NCI-H187 (cell line): ENCODE measurements at places on chromosomes 6 and 20.

DNA sequence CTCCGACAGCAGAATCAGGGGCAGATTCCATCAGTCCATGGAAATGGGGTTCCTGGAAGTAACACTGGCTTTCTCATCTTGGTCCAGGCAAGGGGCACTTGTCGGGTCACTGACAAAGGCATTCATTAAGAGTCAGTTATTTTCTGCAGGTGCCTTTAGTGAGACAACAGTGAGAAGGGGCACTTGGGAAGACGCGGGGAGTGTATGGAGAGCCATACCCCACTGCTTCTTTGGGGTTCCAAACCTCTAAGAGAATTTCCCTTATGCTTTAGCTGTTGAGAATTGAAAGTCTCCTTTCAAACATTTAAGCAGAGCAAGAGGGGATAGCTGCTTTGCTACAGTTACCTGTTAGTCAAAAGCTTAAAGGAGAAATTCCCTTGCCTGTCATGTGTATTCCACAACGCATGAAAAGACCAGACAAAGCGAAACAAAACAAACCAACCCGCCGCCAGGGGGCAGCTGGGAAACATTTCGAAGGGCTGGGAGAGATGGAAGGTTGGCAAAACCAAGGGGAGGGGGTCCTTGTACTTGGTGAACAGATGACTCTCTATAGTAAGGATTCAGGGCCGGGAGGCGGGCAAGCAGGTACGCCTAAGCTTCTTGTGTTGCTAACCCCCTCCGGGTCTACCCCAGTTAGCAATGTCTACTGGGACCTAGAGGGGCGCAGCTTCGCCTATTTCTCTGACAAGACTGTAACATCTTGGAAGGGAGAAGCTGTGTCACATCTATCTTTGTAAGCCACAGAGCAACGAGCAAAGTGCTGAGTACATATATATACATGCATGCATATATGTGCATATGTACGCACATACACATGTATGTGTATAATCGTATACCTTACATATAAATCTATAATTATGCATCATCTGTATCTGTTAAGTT, 474.9 kb upstream of the AGPAT4 start:
- DNase-seq, result no peak

DNA sequence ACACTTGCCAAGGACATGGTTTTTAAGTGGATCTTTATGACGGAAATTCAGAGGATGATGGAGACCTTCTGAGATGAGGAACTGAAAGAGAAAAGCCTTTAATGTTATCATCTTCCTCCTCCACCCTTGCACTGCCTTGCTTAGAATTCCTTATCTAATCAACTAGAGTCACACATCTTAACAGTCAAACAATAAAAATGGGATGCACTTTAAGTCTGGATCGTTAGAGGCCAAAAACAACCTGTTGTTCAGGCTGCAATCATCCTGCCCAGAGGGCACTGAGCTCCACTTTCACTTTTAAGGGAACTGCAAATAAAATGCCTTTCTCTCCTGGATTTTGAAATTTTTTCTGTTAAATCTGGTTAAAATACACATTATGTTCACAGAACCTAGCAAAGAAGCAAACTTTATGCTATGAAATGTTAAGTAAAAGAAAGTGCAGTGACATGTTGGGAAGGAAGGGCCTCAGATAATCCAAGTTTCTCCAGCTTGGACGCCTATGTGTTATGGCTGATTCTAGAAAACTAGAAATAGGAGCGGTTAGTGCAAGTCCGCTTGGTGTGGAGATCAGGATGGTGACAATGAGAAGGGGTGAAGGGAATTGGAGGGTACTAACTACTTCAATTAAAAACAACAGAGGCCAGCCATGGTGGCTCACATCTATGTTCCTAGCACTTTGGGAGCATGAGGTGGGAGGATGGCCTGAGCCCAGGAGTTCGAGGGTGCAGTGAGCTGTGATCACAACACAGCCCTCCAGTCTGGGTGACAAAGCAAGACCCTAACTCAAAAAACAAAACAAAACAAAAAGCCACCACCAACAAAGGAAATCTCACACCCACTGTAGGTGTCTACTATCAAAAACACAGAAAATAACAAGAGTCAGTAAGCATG, 66.4 kb upstream of the KIF13A start:
- DNase-seq, result no peak

DNA sequence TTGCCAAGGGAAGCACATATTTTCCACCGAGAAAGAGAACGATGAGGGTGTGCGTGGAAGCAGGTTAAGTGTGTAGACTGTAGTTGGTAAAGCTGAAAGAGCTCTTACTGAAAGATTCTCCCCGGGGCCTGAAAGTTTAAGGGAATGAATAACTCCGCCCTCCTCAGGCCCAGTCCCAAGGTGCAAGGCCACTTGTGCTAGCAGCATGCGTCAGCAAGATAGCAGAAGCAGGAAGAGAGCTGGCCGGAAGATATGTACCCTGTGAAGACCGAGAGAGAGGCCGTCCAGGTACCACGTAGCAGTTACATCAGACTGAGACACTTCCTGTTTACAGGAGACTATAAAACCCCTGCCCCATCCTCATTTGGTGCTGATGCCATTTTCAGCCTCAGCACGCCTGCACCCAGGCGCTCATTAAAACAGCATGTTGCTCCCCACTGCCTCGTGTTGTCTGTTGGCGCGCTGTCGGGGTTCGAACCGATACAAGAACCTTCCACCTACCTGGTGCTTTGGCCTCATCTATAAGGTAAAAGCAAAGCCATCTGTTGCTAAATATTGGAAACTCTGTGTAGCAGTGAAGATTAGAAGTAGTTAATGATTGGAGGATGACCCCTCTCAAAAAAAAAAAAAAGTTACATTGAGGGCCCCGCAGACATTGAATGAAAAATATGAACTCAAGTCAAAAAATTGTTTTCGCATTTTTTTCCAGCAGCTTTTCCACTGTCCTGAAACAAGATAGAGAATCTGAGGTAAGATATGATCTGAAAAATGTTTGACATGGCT, 18.6 kb upstream of the FAM135A start:
- DNase-seq, result no peak

DNA sequence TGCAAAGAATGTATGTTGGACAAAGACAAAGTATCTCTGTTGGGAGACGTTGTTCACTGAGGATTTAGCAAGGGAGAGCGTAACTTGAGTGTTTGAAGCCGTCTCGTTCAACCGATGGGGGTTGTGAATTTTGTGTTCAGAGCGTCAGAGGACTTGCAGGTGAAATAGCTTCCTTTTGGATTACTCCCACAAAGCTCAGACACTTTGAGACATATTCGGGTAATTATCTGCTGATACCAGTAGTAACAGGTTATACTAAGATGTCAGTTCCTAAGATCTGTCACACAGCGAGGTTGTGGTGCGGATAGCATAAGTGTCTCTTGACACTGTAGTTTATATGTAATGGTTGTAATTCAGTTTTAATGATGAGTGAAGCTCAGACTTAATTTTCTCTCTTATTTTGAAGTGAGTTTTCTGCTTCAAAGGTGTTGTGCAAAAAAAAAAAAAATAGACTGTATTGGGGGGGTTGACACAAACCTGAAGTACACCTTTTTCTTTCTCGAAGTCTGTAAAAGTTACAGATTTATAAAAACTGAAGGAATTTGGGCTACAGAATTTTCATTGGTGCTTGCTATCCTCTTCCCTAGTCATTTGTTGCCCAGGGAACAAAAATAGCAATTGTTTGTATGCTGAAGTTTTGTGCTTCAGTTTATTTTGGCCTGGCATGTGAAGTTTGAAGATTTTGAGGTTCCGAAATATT, 1.7 kb downstream of the ASXL1 start:
- no peak for DNase-seq

DNA sequence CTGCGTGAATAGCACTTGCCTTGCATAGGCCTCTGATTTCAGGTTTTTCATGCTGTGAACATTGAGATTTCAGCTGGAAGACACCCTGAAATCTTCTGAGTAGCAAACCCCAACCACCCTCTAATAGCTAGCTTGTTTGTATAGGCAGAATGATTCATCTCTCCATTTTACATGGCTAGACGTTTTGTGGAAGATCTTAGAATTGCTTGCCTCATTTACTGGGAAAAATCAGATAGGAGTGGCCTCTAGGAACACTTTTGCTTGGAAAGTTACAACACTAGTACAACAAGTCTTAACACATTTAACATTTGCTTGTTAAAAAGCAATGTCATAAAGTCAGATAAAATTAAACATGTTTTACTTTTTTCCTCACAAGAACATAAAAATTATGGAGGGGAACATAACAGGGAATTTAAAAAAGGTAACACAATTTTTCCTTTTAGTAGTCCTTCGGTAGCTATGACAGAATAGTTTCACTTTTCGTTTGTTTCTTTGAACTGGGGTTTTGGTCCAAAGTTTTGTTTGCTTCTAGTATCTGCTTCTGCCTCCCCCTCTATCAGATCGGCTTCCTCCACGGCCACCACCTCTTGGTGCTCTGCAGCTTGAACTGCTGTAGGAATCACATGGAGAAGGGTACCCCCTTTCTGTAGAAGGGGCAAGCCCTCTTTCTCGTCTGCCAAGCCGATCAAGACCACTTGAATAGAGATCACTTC, 102.2 kb upstream of the PTCHD4 start:
- no peak for DNase-seq

DNA sequence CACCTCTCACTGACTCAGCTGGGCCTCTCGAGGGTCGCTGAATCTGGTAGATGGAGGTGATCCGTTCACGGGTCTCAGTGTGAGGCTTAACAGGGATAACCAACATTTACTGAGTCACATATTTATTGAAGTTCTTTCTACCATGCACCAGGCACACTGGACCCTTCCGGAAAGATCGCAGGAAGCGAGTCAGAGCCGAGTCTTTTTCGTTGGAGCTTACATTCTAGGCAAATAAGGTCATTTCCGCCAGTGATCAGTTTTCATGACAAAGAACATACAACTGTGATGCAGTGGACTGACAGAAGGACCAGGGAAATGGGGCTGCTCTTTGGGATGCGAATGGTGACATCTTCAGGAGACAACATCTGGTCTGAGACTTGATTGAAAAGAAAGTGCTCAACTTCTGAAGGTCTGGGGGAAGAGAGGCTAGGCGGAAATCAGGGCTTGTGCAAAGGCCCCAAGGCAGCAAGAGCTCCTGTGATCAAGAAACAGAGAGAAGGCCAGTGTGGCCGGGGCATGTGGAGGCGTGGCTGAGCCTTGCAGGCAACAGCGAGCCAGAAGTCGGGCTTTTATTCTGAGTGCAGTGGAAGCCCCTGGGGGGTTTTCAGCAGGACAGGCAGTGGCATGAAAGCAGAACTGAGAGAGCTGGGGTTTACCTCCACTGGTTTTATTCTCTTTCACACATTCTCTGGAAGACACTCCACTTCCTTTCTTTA, 56.7 kb downstream of the APCDD1L start:
- DNase-seq, result no peak

DNA sequence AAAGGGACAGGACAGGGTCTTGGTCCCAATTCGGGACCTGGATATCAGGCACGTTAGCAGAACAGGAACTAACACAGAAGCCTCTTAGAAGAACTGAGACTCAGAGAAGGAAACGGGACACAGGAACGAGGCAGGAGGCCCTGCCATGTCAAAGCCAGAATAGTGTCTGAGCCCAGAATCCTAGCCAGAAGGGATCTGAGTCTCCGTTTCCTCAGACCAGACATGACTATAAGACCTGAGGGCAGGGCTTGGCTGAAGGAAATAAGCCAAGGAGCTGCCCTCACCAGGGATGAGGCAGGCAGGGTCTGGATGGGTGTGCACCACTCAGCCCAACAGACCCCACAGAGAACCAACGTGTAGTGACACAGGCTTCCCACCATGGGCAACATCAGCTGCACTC, 40.3 kb downstream of the TRERF1 start:
- no peak for DNase-seq

DNA sequence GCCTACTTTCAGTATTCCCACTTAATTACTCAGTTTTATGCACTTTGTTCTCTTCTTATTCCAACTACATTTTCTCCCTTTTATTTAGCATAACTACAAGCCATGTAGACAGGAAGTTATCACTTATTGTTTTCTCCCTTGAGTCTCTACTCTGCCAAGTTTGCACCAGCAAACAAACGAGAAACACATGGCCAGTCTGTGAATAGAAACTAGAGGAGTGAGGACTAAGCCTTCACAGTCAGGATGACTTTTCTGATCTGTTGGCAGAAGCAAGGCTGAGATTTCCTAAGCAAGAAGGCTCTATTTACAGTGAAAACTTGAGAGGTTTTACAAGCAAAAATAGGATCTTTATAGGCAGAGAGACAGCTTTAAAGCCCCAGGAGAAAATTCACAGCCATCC, 69.8 kb upstream of the TINAG start:
- DNase-seq, result no peak

DNA sequence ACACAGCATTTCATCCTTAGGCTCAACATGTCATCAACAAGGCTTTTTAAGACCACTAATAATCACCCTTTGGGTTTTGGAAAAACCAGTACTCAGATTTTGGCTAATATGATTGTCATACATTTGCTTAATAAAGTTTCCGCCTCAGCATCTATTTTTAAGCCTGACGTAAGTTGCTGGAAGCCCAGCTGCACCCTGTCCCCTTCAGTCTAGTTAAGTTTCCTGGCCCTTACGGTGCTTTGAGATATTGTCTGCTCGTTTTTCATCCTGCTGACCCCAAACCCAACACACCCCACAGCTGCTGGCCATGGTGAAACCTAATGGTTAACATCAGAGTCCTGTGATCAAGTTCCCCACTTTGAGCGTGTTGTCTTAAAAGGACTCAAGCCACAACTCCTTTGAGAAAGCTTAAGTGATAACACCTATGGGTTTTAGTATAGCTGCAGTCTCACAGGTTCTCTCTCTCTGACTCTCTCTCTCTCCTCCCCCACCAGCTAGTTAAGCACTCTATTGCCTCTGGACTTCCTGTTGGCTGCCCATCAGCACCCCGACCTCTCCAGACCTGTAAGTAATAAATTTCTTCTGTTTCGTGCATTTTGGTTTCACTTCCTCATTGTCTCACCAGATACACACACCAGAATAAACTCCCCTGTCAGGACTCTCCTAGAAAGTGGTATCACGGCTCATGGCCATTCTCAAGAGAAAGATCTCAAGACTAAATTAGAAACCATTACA, 802.0 kb downstream of the C6orf118 start:
- no peak for DNase-seq

GRCh38 chr6:15337582-15337981, 91.7 kb downstream of the JARID2 start:
- no peak for DNase-seq

DNA sequence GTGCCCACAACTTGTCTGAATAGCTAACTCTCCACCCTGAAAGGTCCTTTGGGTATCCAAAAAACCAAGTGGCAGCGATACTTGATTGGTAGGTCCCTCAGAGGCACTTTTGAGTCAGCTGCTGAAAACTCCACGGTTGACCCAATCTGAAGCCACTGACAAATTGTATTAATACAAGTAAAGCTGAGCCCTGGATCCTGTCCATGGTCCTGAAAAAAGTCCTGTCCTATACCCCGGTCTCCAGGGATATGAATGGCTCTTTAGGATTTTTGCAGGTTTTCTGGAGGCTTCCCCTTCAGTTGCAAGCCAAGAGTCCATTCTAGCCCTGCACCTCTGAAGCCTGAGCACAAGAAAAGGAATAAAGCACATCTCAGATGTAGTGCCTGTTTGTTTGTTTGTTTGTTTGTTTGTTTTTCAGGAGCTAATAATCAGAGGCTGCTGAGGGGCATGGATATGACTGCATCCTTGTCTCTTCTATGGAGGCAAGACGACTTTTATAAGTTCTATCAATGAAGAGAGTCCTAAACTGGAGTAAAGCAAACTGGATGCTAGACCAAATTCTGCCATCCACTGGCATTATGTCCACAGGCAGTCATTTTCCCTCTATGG, 1.7 kb upstream of the SLC12A5 start:
- no peak for DNase-seq
